ENCODE measurements at places on chromosomes 4 and X. TPM values are rescaled to one million over a fixed set of nuclear protein-coding genes. Genes with fewer than 3 reads are reported as not detected.

GRCh38 chr4:138310498-138310897, 68.3 kb upstream of the SLC7A11 start:
- no peak for DNase-seq

- DNase-seq: no peak
Measured at GRCh38 chr4:136931781-136932180, 600.5 kb downstream of the PCDH18 start.

DNA sequence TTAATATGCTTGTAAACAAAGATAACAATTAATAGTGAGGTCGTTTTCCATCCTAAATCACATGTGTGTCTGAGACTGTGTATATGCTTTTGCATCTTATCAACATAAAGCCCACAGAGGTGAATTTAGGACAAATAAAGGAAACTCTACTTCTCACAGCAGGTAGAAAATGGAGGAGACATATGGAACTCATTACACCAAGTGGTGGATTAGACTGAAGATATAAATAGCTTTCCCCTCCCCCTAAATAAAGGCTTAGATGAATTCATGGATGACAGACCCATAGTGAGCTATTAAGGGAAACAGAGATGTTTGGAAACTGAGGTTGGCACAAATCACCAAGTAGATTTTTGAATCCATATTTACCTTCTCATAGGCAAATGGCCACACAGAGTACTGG, 79.7 kb downstream of the GRIA3 start:
- DNase-seq: no peak

The DUSP9 gene
- total RNA-seq: 2.9 TPM

The PPP1R3F gene
- total RNA-seq: 17.1 TPM

GRCh38 chr4:147779451-147779850, 47.6 kb downstream of the ARHGAP10 start:
- DNase-seq: no peak

The BST1 gene
- 4.5 TPM for total RNA-seq

The MAGEA12 gene
- total RNA-seq: not detected

GRCh38 chrX:9842541-9842940, 56.3 kb downstream of the SHROOM2 start:
- no peak for DNase-seq

All from frontal cortex (tissue), 4 donors.